ENCODE measurements at places on chromosomes 16 and 17.

DNA sequence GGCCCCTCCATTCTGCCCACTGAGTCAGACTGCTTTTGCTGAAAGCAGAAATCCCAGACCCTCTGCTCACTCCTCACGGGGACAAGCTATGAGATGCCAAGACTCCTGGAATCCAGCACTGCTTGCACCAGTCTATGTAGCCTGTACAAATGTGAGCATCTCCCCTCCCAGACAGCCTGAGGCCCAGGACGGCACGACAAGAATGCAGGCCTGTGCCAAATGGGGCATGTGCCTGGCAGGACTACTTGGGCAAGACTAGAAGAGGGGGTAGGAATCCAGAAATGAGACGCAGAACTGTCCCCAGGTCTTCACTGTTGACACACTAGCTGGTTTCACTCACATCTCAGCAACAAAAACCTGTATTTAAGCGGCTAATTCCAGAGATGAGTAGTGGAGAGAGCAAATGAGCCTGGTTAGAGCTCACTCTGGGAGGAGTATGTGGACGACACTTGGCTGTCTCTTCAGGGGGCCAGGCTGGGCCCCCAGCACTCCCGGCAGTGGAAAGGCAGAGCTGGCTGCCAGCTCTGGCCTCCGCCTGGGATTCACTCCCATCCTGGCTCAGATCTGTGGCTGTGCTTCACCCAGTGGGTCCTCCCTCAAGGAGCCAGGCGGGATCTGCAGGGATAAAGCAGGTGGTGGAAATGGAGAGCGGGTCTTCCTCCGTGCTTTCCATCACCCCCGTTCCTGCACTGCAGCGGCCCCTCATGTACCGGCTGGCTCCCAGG lies 2.9 kb upstream of the MYO1C start:
- no peak for DNase-seq

- no peak for DNase-seq
Measured at GRCh38 chr16:2278272-2278608, 10.3 kb upstream of the RNPS1 start.

- no peak for DNase-seq
Measured at GRCh38 chr17:33832262-33832661, 422.8 kb upstream of the CCL2 start.

DNA sequence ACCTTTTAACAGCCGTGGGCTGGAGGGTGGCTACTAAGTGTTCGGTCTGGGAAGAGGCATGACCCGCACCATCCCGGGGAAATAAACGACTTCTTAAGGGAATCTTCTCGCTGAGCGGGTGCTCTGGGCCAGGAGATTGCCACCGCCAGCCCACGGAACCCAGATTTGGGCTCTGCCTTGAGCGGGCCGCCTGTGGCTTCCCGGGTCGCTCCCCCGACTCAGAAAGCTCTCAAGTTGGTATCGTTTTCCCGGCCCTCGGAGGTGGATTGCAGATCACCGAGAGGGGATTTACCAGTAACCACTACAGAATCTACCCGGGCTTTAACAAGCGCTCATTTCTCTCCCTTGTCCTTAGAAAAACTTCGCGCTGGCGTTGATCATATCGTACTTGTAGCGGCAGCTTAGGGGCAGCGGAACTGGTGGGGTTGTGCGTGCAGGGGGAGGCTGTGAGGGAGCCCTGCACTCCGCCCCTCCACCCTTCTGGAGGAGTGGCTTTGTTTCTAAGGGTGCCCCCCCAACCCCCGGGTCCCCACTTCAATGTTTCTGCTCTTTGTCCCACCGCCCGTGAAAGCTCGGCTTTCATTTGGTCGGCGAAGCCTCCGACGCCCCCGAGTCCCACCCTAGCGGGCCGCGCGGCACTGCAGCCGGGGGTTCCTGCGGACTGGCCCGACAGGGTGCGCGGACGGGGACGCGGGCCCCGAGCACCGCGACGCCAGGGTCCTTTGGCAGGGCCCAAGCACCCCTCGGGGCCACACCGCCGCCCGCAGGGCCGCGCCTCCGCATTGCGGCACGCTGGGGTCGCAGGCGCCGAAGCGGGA lies 3.6 kb upstream of the CBX4 start:
- DNase-seq, result no peak

GRCh38 chr17:228951-229708 lies 47.7 kb upstream of the DOC2B start:
- no peak for DNase-seq

DNA sequence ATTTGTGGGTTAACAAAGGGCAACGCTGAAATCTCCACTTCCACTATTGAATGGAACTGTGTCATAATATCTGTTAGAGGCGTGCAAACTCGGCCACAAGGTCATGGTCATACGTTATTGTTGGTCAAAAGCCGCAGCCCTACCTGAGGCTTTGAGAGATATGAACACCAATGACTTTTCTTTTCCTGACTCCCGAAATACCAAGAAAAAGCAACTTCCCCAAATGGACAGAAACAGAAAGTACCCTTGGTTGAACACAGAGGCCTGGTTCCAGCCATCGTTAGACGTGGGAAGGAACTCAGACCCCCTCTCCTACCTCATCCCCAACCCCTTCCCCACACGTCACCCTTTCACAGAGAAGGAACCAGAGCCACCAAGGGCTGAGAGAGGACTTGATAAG lies 1.4 kb upstream of the PIK3R5 start:
- no peak for DNase-seq
